Femur (tissue), 1 donor: ENCODE measurements at places on chromosomes 6 and 20.

DNA sequence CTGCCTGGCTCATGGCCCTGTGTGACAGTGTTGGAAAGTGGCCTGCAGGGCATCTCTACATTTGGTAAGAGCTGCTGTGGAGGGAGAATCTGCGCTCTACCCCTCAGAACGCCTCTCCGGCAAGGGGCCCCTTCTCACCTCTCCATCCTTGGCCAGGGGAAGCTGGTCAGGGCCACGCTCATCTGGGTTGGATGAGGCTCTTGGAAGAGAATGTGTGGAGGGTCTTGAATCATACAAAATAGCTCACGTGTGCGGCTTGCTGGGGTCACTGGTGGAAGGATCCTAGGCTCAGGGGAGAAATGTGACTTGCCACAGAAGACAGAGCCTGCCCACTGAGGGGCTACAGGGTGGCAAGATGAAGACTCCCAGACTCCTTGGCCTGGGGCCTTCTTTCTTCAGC, 105.0 kb downstream of the SCML4 start:
- DNase-seq, result no peak

GRCh38 chr6:10429638-10430427, 15.0 kb upstream of the TFAP2A start:
- DNase-seq, result no peak

- no peak for DNase-seq
These were observed 18.4 kb downstream of the STX16 start for GRCh38 chr20:58669287-58670006.

GRCh38 chr6:42120895-42121865, 21.2 kb downstream of the C6orf132 start:
- no peak for DNase-seq

GRCh38 chr6:165653196-165653595, 9.8 kb downstream of the PDE10A start:
- no peak for DNase-seq
